Fibroblast of the aortic adventitia (primary cell): ENCODE measurements at places on chromosomes 2 and 18. TPM values are rescaled to one million over a fixed set of nuclear protein-coding genes. Genes with fewer than 3 reads are reported as not detected.

Gene IL36RN
- not detected in 2 replicates for total RNA-seq

Gene ACVR1C
- total RNA-seq: 0.63 and 1.2 TPM in 2 replicates

DNA sequence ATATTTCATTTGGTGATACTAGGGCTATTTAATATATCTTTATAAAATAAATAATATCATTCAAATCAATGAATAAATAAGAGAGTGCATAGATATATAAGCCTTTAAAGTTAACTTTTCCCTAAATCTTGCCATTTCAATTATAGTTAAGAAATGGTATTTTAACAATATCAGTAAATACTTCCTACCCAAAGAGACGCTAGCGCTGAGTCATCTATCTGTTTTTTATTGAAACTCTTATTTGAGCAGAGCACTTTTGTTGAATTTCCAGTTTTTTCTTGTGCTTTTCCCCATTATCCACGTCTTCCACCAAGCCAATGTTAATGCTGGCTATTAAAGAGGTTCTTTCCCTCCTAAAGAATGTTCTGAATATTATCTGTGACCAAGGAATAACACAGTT is 639.3 kb downstream of the DSC3 start:
- DNase-seq: no peak

GRCh38 chr18:58768293-58768974 is 96.2 kb upstream of the ZNF532 start:
- DNase-seq: peak; percentile 43

DNA sequence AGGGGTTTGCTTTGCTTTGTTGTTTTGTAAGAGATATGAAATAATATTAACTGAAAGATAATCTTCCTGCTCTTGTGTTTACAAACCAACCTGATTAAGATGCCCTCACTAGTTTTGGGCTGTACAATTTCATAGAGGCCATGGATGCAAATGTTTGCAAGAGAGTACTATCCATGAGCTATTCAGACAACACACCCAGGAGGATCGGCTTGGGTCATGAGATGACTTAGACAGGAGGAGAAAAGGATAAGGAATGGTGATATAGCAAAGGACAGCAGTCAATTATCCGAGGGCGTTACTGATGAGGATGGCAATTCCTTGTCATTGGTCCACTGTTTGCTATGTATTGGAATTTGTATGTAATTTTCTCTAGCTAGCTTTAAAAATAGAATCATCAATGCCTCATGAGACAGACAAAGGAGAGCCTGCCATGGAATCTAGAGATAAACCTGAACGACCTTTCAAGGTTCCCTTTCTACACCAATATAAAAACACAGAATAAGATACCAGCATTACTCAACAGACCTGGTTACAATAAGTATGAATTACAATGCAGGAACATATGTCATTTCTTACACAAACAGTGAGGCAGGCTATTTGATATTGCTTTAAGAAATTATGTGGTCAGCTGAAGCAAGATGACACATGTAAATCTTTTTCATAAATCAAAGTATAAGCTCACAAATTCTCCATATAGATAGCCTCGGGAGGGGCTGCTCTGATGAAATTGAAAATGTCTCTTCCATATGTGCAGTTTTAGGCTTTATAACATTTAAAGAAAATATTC is 54.4 kb upstream of the SOS1 start:
- DNase-seq: no peak

- no peak for DNase-seq
Measured at GRCh38 chr2:168585700-168586099, 129.6 kb downstream of the CERS6 start.

- no peak for DNase-seq
Measured at GRCh38 chr2:116819355-116819754, 995.1 kb upstream of the DDX18 start.

- DNase-seq: no peak
Measured at GRCh38 chr2:207073801-207074678, 91.7 kb downstream of the KLF7 start.

GRCh38 chr2:213129311-213129710 is 22.1 kb downstream of the IKZF2 start:
- DNase-seq: no peak
